GF-D8 (cell line): ENCODE measurements at places on chromosomes 3 and 15.

DNA sequence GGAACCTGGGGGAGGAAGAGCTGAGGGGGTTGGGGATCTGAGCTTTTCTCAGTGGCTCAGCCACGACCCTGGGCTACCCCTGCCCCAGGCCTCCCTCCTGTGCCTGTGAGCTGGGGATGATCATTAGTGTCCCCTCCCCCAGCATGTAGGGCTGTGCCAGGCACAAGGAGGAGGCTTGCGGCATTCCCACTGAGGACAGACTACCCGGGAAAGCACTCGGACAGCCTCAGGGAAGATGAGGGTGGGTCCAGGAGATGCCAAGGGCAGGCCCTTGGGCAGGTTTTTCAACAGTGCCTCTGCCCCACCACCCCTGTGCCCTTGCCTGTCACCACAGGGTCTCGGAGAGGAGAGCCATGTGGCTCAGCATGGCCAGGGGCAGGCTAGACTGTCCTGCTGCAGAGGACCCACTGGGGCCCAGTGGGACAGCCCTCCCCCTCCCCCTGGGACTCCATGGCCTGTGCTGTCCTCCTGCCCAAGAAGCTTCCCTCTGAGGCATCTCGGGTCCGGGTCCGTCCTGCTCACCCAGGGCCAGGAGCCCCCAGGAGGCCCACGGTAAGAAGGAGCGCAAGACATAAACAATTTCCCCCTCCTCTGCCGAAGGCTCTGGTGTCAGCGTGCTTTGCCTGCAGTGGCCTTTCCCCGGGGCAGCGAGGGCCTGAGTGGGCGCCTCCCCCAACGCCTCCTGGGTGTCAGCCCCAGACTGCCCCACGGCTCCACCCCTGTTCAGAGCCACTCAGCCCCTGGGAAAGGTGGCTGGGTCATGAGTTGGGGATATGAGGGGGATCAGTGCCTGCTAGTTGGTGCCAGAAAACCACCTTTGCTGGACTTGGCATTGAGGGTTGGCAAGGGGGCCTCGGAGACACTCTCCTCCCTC lies 192.5 kb downstream of the GOLGA6L6 start:
- no peak for DNase-seq

GRCh38 chr3:196472286-196472685 lies 31.3 kb downstream of the RNF168 start:
- DNase-seq = no peak

DNA sequence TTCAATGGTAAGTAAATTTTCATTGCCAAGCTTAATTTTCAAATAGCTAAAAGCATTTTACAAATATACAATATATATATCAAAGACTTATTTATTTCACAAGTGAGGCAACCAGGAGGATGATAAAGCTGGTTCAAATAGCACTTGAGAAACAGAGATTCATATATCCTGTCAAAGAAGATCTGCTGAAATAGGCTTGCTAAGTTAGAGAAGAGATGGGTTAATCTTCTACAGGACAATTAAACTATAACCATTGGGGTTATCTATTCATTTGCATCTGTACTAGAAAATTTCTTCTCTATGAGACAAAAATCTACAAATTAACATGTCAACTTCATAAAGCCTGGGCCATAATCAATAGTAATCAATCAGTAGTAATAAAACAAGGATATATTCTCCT lies 637.7 kb upstream of the UBE2E2 start:
- DNase-seq = no peak

DNA sequence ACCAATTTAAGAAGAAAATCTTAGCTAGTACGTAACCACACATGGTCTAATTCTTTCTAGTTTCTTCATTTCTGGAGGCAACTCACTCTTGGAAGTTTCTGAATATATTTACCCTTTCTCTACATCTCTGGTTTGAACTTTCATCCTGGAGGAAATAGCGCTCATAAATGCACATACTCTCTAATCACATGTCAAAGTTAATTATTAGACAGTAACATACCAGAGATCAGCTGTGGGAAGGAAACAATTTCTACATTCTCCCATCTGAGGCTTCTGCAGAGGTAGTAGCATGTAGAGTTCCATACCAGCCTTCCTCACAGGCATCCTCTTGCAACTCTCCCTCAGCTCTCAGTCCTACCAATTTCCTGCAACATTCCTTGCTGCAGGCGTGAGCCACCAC lies 132.5 kb downstream of the RBPMS2 start:
- DNase-seq = no peak
